ENCODE measurements at places on chromosomes 7 and 10.

DNA sequence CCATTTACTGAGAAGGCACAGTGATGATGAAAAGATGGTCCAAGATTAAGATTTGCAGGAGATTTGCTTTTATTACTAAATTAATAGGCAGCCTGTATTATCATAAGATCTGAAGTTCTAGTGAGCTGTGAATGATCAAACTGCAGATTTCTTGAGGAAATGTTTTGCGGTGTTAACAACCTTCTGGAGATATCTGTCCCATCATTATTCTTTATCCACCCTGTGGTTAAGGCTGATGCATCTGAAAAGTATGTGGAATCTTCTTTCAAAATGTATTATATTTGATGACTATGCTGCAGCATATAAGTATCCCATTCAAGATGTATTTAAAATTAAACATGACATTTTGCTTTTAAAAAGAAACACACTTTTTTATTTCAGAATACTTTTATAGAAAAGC, 150.3 kb downstream of the POLR1F start:
- no peak for DNase-seq

GRCh38 chr10:98511876-98512275, 65.1 kb upstream of the HPS1 start:
- no peak for DNase-seq

DNA sequence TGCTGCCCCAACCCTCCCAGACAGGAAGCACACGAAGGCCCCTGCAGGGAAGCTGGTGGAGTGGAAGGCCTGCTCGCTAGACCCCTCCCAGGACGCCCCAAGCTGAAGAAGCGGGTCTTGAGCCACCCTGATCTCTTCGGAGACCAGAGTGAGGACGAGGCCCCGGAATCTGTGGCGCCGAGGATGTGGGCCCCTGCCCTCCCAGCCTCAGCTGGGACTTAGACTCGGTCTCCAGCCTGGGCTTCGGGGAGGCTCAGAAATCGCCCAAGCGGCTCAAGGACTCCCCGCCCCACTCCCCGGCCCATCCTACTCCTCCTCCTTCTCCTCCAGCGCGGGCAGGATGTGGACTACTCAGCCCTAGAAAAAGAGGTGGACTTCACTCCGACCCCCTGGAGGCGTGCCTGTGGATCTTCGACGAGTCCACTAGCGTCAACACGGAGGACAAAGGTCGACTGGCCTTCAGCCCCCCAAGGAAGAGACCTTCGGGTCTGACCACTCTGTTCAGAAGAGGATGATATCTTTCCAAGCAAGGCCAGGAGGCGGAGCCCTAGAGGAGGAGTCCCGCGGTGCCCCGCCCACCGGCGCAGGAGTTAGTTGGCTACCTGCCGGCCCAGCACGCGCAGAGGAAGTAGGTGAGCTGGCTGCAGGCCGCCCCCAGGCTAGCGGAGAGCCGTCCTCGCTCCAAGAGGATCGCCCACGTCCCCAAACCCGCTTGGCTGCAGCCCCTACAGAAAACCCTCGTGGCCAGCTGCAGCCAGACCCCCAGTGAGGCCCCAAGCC, 21.9 kb upstream of the LANCL2 start:
- no peak for DNase-seq

- no peak for DNase-seq
Measured at GRCh38 chr7:1890289-1891235, 220.5 kb downstream of the ELFN1 start.

GRCh38 chr7:153084278-153084677, 324.7 kb downstream of the ACTR3B start:
- no peak for DNase-seq

GRCh38 chr10:48498940-48499510, 105.8 kb downstream of the ARHGAP22 start:
- DNase-seq, result no peak

GRCh38 chr10:75247797-75248196, 12.0 kb upstream of the COMTD1 start:
- DNase-seq, result no peak

Data from T-helper 2 cell (primary cell).